Left ventricle myocardium superior (tissue), 1 donor: ENCODE measurements at places on chromosomes 13 and 19. TPM values are rescaled to one million over a fixed set of nuclear protein-coding genes. Genes with fewer than 3 reads are reported as not detected.
A peak's percentile ranks its signal among the peaks of the same experiment; 100 is the strongest.

DNA sequence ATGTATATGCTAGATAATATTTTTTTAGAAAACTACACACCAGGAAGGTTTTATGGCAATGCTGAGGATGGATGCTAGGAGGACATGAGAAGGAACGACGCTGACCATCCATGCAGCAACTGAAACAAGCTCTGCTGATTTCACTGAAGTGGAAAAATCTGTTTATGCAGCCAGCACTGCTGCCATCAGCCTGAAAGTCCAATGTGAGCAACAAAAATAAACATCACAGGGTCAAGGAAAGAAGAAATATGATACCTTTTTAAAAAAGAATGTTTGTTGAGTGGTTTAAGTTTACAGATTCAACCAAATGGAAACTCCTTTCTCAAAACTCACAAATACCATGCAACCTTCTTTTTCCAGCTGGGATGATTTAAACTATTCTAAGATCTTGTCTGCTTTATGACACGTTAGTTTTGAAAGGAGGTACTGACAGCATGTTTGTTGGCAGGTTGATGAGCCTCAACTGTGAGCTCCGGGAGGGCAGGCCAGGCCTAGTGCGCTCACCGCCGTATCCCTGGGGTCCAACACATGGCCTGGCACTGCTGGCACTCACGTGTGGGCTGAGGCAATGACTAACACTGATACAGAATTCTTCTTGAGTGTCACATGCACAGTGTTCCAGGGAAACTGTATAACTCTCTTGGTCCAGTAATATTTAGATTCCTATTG, 46.8 kb downstream of the LATS2 start:
- peak; percentile 81 for DNase-seq

WASF3 gene
- total RNA-seq: 11.5 TPM

GRCh38 chr19:48511800-48512503, at the start of gene LMTK3:
Gene LMTK3, minus strand, starts transcription at chr19:48511835. Its CDS starts 259 bp downstream, at chr19:48511576.
- no peak for DNase-seq

DNA sequence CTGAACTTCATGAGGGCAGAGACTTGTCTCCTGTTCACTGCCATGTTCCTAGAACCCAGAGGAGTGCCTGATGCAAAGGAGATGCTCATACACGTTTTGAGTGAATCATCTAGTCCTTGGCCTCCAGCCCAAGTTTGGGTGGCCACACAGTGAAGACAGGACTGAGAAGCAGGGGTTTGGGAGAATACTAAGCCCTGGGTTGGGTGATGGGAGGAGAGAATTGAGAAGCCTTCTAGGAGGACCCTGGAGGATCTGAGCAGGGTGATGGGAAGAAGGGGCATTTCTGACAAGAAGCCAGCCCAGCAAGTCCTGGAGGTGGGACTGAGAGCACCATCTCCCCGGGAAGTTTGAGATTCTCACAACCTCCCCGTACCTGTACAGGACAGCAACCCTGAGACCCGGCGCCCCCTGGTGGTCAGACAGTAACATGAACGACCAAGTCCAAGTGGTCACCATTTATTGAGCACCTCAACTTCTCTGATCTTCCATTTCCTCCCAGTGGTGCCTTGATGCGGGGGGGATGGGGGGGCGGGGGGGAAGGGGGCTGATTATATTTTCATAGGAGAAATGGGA, 11.0 kb downstream of the CTU1 start:
- peak; percentile 75 for DNase-seq

FOSB gene
- 0.79 TPM for total RNA-seq

SIRT2 gene
- 94.4 TPM for total RNA-seq

GRCh38 chr19:19550485-19550929, 12.4 kb downstream of the CILP2 start:
- DNase-seq: no peak
